Epithelial cell of prostate (primary cell): ENCODE measurements at places on chromosomes 4 and X.

DNA sequence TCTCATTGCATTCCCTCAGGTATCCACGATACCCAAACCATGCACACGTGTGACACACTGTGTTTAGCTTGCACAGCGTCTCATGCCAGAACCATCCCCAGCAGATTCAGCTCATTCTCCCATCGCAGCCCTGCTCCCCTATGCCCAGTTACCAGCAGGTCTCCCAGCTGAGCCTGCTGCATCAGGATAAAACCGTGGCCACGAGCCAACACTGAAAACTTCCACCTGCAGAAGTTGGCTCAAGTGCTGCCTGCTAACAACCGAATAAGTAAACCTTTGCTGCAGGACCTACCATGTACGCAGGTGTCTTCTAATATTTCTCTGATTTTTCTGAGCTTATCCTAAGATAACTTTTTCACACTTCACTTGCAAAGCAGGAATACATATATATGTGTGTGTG is 120.4 kb upstream of the STS start:
- no peak for DNase-seq

GRCh38 chrX:41723826-41724225 is at the start of gene GPR82:
GPR82 (plus strand) TSS chrX:41724181; CDS start chrX:41727027, 2,846 bp downstream.
- DNase-seq: no peak

GRCh38 chrX:105646592-105647372 is 175.6 kb upstream of the NRK start:
- no peak for DNase-seq

DNA sequence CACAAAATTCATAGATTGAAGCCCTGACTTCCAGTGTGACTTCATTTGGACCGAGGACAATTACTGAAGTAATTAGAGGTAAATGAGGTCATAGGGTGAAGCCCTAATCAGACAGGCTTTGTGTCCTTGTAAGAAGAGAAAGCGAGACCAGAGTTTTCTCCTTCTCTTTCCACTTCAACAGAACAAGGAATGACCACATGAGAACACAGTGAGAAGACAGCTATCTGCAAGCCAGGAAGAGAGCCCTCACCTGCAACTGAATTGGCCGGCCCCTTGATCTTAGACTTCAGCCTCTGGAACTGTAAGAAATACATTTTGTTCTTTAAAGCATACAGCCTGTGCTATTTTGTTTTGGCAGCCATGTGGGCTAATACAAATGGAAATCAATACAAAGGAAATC is 67.1 kb upstream of the PRKG2 start:
- no peak for DNase-seq

GRCh38 chrX:13750204-13750603 is 15.7 kb downstream of the OFD1 start:
- no peak for DNase-seq

DNA sequence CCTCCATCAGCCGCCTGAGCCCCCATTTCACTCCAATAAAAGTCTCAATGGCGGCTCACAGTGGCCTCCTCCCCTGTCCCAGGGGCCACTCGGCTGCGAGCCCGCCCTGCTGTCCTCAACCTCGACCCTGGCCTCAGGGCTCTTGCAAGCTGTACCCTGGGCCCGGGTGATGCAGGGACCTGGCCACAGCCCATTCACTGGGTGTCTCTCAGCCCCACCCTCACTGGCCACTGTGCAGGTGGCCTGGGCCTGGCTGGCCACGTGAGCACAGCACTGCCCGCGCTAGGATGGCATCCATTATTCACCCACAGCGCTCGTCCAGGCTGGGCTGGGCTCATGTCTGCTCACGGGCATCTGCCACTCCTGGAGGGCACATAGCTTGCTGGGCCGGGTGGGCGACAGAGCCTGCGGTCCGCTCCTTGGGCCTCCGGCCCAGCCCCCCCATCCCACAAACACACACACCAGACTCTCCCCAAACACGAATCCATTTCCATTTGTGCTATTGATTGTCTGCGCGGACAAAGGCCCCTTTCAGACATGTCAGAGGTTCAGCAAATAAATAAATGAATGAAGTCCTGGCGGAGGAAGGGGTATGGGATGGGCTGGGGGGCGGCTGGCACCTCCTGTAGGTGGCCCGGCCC is 16.5 kb upstream of the FGFR3 start:
- DNase-seq: no peak

DNA sequence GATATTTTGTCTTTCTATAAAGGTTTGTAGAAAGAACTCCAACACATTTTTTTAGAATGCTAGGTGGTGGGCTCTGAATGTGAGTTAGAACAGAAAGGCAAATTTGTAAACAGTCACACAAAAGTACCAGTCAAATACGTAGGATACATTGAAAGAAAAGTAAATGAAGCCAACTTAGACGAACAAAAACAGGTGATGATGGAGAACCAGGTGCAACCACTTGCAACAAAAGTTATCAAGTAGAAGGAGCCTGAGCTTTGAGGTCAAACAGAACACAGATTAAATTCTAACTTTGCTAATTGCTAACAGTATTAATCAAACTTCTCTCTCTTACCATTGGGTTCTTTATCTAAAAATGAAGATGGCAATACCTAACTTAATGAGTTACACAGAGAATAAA is 62.7 kb upstream of the DAPP1 start:
- no peak for DNase-seq

- no peak for DNase-seq
These were observed 228.9 kb upstream of the RPS6KA3 start for GRCh38 chrX:20495575-20495974.

GRCh38 chr4:78018271-78019049 is 38.7 kb upstream of the FRAS1 start:
- DNase-seq: no peak

DNA sequence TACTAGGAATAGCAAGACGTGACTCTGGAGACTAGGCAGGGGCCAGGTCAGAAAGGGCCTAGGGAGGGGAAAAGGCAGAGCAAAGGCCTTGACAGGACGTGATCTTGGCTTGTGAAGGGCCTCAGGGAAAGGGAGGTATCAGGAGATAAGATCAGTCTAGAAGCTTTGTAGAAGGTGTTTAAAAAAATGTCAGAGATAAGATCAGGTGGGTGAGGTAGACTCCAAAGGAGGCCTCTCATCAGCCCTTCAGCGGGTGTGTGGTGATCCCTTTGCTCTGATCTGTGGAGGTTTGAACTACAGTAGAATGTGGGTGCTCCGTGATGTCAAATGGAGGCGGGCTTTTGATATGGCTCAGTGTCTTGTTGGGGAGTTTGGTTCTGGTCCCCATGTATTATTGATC is 78.8 kb upstream of the PRPS1 start:
- no peak for DNase-seq

GRCh38 chr4:167930166-167930565 is 162.2 kb upstream of the ANXA10 start:
- no peak for DNase-seq

GRCh38 chr4:88178626-88179231 is 20.3 kb upstream of the ABCG2 start:
- no peak for DNase-seq

DNA sequence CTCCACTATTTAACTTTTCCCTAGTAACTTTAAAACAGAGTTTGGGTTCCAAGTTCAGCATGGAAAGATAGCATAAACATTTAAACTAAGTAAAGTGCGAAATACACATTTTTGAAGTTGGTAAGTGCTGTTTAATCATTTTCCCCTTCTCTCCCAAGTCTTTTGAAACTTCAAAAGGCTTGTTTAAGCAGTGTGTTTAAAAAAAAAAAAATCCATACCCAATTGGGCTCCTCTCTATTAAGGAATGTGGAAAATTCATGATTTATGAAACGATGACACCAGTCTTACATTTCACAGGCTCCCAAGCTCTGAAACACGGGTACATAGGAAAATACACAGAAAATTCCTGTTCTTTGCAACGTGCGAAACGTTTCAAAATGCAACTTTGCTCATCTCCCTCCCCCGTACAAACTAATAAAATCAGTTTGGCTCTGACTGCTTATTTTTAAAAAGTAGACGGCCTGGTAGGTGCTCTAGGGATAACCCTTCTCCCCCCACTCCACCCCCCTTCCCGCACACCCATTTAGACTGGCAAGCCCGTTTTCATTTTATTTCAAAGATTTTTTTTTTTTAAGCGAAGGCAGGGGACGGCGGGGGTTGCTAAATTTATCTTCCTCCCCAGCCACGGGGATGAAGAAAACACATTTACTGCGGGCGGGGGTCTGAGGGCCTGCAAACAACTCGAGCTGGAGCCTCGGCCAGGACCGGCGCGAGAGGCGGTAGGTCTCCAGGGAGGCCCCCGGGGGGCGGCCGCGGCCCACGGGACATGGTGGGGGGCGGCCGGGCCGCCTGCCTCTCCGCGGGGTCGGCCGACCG is 786 bp upstream of the ZFX start:
- no peak for DNase-seq

- DNase-seq: peak; percentile 70
These were observed 294.0 kb downstream of the CAMK2D start for GRCh38 chr4:113467581-113467980.

DNA sequence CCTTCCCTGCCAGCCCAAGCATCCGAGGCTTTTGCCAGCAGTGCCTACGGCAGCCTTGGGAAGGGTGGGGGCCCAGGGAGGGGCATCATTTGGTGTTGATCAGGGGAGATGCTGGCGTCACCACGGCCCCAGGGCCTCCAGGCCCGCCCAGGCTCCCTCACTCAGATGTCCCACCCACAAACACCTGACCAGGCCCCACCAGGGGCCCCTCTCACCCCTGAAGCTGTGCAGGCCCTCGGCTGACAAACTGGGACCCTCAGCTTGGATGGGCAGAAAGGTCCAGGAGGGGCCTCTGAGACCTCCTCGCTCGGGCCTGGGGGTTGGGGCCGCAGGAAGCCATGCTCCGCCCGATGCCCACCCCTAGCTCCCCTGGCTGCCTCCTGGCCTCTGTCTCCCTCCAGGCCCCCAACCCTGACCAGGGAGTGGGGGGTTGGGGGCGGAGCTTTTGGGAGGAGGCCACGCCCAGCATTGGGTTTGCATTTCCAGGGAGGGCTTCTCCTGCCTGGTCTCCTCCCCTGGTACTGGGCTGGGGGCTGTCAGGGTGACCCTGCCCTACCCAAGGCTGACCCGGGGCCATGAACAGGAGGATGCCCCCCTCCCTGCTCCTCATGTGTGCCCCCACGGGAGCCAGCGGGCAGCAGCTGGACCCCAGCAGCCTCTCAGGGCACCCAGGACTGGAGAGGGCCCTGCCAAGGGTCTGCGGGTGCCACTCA is 33.4 kb upstream of the SPON2 start:
- DNase-seq: no peak

GRCh38 chrX:135489542-135489941 is 30.9 kb upstream of the INTS6L start:
- no peak for DNase-seq

DNA sequence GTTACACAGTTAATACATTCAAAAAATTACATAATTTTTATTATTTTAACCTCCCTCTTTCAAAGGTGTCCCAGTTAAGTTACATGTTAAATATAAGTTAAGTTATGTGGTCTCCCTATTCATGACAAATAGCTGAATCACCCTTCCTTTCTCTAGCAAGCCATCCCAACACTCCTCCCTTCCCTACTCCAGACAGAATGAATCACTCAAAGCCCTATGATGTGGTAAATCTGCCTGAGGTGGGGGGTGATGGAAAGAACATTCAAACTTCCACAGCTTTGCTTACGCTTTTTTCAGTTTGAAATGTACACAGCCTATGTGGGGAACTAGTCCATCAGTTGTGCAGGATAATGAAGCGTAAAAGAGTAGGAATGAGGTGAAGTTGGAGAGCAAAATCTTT is 90.2 kb downstream of the CXCL13 start:
- peak; percentile 75 for DNase-seq

DNA sequence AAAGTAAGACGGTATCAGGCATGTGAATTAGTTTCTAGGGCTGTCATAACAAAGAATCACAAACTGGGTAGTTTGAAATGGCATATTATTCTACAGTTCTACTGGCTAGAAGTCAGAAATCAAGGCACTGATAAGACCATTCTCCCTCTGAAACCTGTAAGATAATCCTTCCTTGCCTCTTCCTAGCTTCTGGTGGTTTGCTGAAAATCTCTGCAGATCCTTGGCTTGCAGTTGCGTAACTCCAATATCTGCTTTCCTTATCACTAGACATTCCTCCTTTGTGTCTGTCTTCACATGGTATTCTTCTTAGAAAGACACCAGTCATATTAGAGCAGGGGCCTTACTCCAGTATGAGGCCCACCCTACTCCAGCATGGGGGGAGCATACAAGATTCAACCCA is 19.6 kb upstream of the LCORL start:
- DNase-seq: no peak

- DNase-seq: no peak
These were observed 92.5 kb upstream of the VEGFC start for GRCh38 chr4:176885224-176885623.

GRCh38 chr4:113955411-113955810 is 24.0 kb downstream of the ARSJ start:
- DNase-seq: no peak

GRCh38 chr4:162684998-162685397 is 481.7 kb downstream of the NAF1 start:
- DNase-seq: no peak

DNA sequence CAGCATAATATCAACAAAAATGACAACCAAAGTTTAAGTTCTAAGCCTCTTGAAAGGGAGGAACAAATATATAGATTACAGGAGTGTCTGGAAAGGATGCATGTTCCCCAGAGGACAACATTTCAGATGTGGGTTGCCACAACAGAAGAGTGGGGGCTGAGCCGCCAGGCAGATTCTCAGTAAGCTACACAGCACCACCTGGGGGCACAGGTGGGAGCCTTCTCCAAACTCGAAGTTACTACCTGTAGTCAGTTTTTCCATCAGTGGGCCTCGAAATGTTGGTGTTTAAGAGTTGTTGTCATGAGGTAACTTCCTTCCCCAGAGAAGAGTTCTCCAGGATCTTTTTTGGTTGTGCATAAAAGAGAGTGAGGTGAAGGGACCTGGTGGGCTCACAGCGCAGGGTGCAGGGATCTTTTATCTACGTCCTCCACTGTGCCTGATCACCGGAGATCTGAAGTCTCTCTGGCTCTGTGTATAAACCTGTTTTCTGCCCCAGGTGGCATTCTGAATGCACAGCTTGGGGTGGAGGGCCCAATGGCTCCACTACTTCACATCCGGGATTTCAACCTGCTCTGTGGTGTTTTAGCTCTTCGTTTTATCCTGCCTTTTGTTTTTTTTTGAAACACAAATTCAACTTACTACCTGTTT is 58.4 kb upstream of the STS start:
- DNase-seq: no peak

GRCh38 chrX:46547857-46548256 is 2.6 kb upstream of the ZNF674 start:
- no peak for DNase-seq

- DNase-seq: no peak
These were observed 23.1 kb downstream of the DACH2 start for GRCh38 chrX:86171366-86171765.

- DNase-seq: no peak
These were observed 2.3 kb upstream of the UBA1 start for GRCh38 chrX:47191331-47191730.

GRCh38 chr4:85603437-85604336 is 128.7 kb downstream of the ARHGAP24 start:
- DNase-seq: no peak

DNA sequence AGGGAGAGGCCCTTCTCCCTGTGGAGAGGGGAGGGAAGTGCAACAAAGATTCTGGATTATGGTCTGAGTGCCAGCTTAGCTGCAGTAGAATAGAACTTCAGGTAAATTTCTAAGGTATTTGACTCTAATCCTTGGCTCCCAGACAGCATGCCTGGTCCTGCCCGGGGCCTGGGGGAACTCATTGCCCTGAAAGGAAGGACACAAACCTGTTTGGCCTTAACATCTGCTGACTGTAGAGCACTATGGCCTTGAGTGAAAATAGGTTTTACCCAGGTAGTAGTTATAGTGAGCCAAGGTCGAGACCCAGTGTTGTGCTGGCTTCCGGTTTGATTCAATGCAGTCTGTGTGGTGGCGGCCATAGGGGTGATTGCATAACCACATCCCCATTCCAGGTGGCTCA is 64.4 kb downstream of the RPS6KA6 start:
- DNase-seq: peak; percentile 2
